Fibroblast of upper back skin (primary cell): ENCODE measurements at places on chromosomes 3 and 15.

DNA sequence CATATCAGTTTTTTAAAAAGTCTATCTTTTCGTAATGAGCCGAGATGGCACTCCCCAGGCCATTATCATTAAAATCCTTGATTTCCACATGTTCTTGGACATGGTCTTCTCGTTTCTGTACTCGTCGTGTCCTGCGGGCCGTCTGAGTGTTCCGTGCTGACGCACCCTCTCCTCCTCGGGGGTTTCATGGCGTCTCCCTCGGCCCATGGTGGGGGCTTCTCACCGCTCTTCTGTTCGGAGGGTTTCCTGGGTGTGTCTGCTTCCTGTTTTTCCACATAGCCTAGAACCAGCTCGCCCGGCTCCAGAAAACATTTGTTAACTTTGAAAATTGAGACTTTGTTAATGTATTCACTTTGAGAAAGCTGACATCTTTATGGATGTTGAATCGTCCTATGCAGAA lies 92.7 kb downstream of the VGLL4 start:
- DNase-seq, result no peak

- DNase-seq, result no peak
Observed at GRCh38 chr3:108823227-108823626, 641 bp downstream of the TRAT1 start.

- no peak for DNase-seq
Observed at GRCh38 chr15:70830615-70831014, 23.3 kb downstream of the LARP6 start.

GRCh38 chr3:16362770-16363169 lies 97.8 kb downstream of the OXNAD1 start:
- peak; percentile 34 for DNase-seq

DNA sequence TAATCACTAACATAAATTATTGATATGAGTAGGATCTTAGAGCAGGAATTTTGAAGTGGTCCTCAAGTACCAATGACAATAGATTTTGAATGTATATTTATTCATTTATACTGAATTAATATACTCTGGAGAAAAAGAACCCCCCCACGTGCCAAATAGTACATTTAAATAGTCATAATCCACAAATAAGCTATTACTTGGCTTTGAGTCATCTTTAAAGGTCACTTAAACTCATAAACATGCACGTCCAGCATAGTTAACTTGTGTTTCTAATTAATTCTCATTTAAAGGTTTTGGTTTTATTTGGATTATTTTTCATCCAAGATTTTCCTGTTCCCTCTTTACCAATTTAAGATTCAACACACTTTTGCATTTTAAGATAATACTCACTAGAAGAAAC lies 35.1 kb downstream of the FGF7 start:
- DNase-seq, result no peak

DNA sequence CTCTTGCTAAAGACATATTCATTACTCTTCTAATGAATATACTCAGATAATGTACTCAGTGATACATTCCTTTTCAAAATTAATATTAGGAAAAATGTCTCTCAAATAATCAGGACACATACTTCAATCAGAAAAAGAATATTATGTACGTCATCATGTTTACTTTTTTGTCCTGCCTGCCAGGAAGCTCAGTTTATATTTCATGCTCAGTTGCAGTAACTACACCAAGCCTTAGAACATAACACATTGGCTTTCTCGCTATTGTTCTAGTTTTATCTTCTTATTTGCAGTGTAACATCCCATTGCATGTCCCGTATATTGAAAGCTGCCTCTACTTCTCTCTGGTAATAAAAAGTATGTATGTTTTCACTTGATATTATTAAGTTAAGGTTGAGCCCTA lies 181.5 kb upstream of the LPP start:
- no peak for DNase-seq

DNA sequence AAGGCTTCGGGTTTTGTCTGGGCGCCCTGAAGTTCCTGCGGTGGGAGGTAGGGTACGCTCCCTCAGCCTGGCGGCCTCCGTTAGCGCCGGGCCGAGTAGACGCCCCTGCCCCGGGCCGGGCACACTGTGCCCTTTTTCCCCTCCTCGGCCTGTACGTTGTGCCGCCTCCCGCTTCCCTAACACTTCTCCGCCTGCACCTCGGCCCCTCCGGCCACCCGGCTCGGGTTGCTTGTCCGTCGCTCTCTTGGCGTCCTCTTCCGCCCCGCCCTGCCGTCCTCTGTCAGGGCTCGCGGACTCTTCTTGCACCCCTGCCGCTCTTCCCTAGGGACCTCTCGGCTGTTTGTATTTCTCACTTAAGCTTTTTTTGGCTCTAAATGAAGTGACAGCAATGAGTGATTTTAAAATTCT lies 384 bp downstream of the KNL1 start:
- DNase-seq, result peak; percentile 30

GRCh38 chr15:50298340-50298739 lies 32.8 kb upstream of the HDC start:
- DNase-seq, result no peak

- no peak for DNase-seq
Observed at GRCh38 chr15:98441599-98441998, 206.7 kb upstream of the IGF1R start.

GRCh38 chr15:68447209-68447608 lies 15.2 kb upstream of the ITGA11 start:
- DNase-seq, result no peak

DNA sequence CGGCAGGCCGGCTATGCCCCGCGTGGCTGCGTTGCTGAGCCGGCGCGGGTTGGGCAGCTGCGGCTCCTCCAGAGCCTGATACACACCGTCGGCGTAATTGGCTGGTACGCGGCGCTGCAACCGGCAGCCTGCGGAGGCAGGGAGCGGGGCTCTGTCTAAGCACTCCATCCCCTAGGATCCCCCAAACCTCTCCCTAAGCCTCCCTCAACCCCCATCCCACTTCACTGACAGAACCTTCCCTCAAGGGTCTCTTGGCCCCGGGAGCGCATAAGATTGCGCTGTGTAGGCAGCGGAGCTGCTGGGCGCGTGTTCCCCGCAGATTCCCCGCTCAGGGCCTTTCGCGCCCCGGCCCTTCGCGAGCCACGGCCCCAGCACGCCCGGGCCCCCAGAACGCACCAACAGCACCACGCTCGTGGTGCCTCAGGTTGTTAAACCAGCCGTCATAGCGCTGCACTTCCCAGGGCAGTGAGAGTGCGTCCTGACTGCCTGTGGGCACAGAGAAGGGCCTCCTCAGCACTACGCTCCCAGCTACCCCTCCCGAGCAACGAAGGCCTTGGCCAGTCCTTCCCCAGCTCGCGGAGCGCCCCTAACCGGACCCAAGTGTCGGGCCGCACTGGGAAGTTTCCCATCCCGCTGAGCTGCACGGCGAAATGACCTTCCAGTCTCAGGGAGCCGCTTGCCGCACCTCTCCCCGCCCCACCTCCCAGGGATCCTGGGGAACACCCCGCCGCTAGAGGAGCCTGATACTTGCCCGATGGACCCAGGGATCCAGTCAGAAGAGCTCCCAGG lies 1.2 kb downstream of the DUOX2 start:
- DNase-seq, result no peak

DNA sequence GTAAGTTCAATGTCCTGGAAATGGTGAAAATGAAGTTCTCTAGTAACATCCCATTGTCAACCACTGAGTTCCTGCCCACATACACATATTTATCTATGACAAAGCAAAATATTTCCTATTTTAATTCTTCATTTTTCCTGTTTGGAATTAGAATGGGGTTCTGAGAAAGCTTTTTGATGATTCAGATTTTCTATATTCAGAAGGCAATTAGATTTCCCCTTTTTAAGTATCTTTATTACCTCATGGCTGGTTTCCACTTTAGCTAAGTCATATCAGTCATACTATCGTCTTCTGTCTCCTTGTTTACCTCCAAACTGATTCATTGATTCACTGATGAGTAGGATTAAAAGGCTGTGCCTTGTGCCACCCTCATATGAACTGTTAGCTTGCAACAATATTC lies 17.9 kb downstream of the ETFA start:
- peak; percentile 17 for DNase-seq

DNA sequence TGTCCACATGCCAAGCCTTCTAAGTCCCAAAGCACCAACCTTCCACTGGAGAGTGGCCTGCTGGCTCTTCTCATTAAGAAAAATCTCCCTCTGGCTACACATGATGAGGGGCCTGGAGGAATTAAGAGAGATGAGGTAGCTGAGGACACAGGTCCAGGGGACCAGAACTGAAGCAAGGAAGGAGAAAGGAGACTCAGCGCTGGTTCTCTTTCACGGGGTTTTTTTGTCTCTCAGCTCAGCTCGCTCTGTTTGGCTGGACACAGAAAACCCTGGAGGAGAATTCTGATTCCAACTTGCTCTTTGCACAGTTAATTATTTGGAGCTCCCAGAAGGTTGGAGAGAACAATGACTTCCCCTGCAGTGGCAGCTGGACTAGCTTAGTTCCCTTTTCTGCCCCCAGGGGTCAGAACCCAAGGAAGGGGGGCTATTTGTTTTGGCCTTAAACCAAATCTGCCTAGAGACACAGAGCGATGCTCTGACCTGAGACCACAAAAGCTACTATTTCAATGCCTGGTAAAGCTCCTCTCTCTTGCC lies 507.6 kb downstream of the FHIT start:
- no peak for DNase-seq

DNA sequence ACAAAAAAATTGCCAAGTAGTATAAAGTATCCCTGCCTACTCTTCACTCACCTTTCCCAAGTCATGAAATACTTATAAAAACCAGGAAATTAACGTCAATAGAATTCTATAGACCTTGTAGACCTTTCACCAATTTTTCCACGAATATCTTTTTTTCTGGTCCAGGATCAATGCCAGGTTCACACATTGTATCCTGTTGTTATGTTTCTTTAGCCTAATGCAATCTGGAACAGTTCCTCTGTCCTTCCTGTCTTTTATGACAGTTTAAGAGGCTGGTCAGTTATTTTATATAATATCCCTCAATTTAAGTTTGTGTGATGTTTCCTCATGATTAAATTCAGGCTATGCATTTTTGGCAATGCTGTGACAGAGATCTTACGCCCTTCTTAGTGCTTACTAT lies 63.2 kb upstream of the MAGI1 start:
- DNase-seq, result no peak

GRCh38 chr3:117681619-117682018 lies 972.0 kb downstream of the TUSC7 start:
- peak; percentile 90 for DNase-seq

DNA sequence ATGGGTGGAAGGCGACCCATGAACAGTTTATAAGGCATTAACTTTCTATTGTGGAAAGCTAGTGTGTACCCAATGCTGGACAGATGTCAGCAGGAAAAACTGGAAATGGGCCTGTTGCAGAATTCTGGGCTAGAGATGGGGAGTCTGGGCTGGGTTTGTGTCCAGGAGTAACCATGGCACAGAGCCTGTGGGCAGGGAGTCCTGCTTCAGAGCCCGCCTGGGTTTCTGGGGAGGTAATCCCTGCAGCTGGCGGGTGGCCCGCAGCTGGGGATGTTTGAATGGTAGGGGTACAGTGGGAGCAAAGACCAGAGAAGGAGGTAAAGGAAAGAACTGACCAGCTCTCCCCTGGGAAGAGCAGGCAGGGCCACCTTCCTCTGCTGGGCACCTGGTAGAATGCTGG lies 25.7 kb downstream of the ACAA1 start:
- no peak for DNase-seq

GRCh38 chr3:98626151-98626550 lies 32.7 kb upstream of the CPOX start:
- no peak for DNase-seq

- no peak for DNase-seq
Observed at GRCh38 chr3:174061162-174061561, 663.6 kb downstream of the NLGN1 start.

DNA sequence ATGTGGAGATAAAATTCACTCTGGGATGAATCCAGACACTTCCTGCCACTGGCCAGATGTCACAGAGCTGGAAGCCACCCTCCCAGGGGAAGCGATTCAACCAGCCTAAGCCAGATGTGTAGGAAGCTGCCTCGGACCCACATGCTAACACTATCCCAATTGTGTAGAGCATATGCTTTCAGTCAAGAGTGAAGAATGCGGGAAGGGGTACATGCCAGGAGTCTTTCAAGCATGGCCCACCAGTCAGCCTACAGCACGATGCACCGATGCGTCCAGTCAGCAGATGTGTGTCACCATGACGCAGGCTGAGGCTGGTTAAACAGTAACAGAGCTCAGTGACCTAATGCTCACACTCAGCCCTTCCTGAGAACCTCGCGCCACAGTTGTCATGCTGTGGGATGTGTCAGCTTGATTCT lies 38.8 kb upstream of the BNC1 start:
- peak; percentile 92 for DNase-seq
